ENCODE measurements at places on chromosomes 3 and 15.

DNA sequence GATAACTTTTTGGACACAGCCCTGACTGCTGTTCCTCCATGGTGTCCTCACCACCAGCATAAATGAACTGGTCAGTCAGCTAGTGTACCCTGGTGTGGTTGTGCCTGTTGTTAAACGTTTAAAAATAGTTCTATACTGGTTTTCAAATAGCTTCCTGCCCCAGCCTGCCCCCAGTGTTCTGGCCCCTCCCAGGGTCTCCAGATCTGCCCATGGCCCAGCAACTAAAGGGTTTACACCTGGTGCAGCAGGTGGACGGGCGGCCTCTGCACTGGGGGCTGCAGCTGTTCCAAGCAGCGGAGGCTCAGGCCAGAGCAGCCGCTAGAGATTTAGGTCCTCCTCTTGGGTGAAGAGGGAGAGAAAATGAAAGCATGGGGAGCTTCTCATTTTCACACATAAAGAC, 6.1 kb upstream of the NR2E3 start:
- DNase-seq: no peak

DNA sequence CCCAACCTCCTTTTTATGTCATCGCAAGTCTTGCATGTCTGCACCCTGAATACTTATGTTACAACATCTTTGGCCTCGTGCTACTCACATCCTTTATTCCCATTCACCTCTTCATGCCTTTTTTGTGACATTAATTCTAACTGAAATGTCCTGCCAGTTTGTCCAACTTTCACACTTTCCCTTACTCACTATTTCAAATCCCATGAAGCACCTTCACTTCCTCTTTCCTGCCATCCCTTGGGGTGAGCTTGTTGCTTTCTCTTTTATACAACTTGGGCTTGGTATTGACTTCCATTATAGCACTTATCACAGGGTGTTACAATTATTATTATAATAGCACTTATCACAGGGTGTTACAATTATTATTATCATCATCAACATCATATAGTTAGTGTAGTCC, 496.3 kb downstream of the NLGN1 start:
- no peak for DNase-seq

GRCh38 chr3:147152476-147152875, 253.9 kb downstream of the ZIC4 start:
- no peak for DNase-seq

DNA sequence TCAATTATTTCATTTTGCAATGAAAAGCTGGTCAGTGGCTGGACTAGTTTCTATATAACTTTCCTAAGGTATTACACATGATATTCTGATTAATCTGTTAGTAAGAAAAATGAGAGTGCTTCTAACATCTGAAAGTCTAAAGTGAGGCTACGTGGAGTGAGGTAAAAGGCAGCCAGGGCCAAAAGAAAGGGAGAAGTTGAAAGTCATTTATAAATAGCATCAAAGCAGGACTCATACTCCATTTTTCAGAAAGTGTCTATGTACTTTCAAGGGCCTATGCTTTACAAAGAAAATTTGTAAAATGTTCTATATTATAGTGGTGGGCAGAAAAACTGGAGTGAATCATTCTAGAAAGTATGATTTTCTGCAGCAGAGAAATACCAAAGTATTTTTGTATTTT, 80.0 kb downstream of the CSNK1G1 start:
- no peak for DNase-seq

DNA sequence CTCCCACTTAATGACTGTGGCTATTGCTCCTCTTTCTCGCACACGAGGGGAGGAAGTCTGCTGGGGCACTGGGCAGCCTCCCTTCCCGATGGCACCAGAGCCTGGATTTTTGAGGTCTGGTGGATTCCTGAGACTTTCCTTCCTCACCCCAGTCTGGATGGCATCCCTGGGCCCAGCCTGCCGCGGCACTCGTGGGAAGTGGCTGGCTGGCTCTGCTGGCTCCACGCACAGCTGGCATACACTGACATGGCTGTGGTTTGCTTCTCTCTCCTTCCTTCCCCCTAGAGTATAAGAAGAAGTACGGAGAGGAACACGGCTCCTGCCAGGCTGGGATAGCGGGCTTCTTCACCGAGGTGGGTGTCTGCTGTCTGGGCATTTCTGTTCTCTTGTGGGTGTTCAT, 319.8 kb upstream of the LRRFIP2 start:
- DNase-seq: no peak

DNA sequence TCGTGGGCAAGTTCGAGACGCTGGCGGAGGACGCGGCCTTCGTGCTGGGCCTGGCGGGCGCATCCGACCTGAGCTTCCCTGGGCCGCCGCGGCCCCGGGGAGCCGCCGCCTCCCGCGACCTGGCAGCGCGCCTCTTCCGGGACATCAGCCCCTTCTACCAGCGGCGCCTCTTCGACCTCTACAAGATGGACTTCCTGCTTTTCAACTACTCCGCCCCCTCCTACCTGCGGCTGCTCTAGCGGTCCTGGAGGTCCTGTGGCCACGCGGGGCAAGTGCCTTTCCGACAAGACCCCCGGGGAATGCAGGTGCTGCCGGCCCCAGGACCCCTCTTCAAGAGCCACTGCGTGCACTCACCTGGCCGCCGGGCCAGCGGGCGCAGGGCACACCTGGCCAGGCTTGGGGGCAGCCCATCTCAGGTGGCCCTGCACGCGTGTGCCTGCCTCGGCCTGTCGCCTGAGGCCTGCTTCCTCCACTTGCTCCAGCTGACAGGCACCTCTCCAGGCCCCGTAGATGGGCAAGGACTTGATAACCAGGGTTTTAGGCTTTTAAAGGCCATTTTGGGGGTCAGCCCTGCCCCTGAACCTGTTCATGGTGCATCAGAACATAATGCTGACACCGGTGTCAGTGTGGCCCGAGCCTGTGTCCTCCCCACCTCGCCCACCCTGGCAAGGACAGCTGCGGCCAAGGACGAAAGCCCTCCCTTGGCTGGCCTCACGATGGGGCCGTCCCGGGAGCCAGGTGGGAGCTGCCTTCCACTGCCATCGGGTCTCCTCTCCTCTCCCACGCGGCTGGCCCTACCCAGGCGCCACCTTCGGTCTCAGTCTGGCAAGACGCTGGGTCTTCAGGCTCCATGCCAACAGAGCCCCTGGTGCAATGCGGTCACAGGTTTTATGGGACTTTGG, 16.1 kb downstream of the C3orf22 start:
- no peak for DNase-seq

DNA sequence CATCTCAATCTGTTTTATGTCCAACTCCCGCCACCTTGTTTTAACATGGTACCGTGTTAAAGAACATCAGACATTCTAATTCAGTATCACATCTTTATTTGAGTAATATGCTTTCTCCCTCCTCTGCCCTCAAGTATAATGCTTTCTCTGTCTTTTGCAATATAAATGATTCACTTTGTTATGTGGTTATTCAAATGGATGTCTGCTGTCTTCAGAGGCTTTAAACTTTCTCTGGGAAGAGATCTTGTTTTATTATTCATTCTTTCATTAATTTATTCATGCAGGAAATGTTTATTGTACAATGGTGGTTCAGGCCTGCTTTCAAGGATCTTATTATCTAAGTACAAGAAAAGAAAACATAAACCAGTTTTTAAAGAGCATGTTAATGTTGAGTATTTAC, 57.1 kb downstream of the RAP2B start:
- no peak for DNase-seq

- no peak for DNase-seq
These were observed 94.0 kb downstream of the GTPBP8 start for GRCh38 chr3:113084777-113085176.

DNA sequence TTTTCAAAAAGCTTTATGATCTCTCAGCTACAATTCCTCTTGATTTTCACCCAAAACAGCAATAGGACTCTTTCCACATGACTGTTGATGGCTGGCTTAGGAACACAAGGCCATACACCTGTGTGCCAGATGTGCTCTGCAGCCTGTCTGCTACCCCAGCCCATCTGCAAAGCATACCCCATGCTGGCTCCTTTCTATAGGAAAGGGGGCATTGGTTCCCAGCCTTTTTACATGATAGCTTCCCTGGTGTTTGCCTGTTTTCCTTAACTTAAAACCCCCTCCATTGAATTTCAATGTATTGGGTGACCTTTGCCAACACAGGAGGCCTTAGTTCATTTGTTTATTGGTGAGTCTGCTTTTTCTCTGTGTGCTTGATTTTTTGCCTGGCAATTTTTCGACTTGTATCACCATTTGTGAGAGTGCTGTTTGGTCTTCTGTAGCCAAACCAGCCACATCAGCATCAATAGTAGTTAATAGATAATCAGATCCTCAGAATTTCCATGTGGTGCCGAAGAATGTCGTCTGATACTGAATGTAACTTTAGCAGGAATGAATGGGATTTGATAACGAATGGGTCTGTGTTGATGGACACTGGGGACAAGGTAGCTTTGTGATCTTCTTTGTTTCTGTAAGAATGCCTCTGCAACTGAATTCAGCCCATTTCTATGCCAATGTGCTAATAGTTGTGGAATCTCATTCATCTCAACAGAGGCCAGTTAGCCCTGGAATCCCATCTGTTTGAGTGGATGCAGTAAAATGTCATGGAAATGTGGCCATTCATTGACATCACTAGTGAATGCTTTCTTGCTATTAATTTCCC, 272.2 kb upstream of the RARB start:
- no peak for DNase-seq

DNA sequence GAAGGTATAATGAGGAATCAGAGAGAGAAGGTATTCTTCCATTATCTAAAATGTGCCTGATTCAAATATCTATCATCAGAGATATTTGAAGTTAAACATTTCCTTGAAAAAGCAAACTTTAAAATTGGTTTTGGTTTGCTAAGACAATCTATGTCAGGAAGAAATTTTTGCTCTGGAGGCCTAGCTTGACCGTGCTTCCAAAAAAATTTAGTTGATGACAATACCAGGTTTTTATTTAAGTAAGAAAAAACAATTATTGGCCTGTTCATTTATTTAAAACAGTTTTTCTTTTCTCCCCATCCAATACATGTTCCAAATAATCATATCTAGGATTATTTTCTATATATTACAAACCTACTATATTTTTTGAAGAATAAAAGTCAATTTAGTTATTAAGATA, 75.3 kb downstream of the OTOL1 start:
- no peak for DNase-seq

GRCh38 chr3:180184816-180185215, 148.1 kb upstream of the PEX5L start:
- no peak for DNase-seq
